Fibroblast of skin of abdomen (primary cell): ENCODE measurements at places on chromosomes 6 and 20.

DNA sequence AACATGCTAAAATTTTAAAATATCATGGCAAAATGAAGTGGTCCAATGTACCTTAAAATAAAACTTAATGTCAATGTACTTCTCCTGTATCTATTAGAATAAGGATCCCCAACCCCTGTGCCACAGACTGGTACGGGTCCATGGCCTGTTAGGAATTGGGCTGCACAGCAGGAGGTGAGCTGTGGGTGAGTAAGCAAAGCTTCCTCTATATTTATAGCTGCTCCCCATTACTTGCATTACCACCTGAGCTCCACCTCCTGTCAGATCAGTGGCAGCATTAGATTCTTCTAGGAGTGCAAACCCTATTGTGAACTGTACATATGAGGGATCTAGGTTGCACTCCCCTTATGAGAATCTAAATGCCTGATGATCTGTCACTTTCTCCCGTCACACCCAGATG is 86.0 kb downstream of the SLC16A10 start:
- no peak for DNase-seq

DNA sequence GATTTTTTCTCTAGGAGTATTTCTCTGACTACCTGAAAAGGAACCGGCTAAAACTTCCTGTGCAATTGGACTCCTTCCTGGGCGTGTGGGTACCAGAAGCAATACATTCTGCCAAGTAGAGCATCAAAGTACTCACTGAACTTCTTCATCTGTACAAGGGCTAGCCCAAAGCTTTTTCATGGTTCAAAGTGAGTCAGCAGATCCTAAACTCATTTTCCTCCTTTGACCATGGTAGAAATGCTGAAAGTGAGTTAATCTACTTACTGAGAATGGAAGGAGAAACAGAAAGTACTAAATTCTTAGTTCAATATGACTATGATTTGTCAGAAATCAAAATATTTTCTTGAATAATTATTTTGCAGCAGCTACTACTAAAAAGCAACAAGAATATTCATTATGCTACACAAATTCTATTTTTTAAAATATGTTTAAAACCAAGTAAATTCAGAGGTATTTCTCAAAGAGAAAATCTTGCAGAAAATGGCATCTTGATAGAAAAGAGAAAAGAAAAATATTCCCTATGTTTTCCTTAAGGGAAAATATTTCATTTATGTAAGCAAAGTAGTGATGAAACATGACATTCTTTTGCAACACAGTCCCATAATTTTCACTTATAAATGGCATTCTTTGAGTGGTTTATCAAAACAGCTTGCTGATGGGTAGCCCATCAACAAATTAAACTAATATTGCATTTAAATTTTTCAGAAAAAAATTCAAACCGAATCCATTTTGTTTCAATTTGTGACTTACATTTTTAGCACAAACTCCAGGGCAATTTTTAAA is 3.7 kb upstream of the BEND6 start:
- no peak for DNase-seq

DNA sequence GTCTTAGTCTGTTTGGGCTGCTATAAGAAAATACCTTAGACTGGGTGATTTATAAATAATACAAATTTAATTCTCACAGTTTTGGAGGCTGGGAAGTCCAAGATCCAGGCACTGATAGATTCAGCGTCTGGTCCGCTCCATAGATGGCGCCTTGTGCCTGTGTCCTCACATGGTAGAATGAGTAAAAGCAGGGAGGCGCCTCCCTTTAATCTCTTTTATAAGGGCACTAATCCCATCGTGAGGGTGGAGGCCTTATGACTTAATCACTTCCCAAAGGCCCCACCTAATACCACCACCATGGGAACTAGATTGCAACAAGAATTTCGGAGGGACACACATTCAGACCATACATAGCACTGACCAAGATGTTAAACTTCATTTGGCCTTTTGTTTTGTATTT is 91.2 kb upstream of the TMEM181 start:
- DNase-seq: no peak

DNA sequence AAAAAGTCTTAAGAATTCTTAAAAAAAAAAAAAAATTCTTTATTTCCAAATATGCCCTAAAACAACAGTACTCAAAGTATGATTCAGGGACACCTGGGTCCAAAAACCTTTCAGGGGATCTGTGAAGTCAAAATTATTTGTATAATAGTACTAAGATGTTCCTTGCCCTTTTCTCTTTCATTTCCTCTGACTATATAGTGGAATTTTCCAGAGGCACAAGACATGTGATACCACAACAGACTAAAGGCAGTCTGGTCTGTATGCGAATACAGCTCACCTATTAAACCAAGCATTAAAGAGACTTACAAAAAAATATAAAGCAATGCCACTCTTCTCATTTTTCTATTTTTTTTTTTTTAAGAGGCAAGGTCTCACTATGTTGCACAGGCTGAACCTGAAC is 15.4 kb downstream of the NOL7 start:
- DNase-seq: no peak

DNA sequence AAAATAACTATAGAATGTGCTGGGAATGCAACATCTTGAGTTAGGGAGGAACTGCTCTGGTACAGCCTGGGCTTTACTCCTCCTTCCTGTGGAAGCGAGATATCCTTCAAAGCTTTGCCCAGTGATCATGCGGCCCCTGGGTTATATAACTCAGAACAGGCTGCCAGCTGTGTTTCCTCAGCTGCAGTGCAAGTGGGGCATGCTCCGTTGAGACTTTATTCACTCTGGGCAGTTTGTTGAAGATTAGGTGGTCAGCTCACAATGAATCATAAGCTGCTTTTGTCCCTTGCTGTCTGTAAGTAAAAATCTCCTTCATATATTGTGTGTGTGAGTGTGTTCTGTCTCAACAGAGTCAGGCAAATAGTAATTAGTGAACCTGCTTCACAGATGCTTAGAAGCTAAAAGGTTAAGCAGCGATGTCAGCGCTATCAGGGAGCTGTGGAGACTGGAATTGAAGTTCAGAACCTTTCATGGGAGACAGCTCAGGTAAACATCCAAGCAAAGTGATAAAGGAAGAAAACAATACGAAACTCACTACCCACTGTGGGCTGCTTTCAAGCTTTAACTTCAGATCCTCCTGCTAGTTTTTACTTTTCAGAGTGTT is 688.4 kb downstream of the HTR1B start:
- DNase-seq: no peak

- peak; percentile 91 for DNase-seq
Observed at GRCh38 chr6:36577301-36577700, 16.9 kb upstream of the SRSF3 start.

- DNase-seq: no peak
Observed at GRCh38 chr6:119832411-119832810, 482.9 kb upstream of the MAN1A1 start.

GRCh38 chr6:45450132-45450531 is 72.4 kb upstream of the SUPT3H start:
- DNase-seq: no peak

- no peak for DNase-seq
Observed at GRCh38 chr6:168345266-168345665, 25.7 kb upstream of the DACT2 start.

GRCh38 chr6:84728602-84729001 is 35.8 kb downstream of the TBX18 start:
- DNase-seq: peak; percentile 30

GRCh38 chr6:63795006-63795405 is 159.4 kb downstream of the PHF3 start:
- DNase-seq: peak; percentile 45

GRCh38 chr6:57313711-57314471 is 3.5 kb upstream of the PRIM2 start:
- DNase-seq: peak; percentile 99

DNA sequence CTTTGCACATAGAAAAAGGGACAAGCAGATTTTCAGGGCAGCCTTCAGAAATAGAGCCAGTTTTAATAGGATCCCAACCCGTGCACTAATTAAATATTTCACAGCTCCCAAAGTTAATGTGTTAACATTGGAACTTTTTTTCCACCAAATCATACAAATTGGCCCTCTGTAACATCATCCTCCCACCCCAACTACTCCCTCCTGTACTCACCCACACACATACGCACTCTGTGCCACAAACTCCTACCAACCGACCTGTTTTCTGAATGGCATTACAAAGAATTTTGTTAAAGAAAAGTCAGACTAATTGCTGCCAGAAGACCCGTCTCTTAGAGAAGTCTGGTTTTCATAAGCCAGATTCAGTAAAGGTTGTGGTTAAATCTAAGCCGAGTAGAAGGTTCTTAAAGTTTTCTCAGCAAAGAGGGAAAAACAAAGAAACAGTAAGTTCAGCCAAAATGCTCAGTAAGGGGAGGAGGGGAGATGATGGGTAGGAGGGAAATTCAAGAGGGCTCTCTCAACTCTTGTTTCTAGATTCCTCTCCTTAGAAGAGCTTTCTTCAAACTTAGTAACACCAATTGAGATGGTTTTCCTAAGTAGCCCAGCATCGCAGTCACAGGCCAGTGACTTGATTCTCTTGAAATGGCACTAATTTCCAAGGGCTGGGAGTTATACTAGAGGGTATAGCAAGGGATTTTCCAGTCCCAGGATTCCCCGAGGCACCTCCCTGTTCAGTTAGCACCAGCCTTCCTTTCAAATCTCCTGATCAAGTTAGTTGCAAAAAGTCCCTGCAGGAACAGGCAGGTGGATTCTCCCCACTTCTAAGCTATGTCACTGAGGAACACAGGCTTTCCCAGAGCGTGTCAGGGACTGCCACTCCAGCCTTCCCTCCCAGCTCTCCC is 27.9 kb downstream of the TFAP2A start:
- no peak for DNase-seq

DNA sequence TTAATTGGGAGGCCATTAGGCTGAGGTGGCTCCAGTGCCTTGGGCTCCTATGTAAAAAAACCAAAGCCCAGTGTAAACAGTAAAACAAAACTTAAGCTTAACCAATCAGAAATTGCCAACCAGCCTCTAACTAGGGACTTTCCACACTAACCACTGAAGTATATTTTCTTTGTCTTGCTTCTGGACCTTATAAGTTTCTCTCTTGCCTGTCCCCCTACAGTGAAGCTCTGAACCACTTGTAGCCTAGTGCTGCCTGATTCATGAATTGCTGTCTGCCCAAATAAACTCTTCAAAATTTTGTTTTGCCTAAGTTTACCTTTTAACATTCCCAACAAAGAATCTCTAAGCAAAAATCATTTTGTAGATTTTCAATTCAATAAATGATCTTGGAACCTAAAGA is 28.2 kb downstream of the POPDC3 start:
- DNase-seq: no peak

DNA sequence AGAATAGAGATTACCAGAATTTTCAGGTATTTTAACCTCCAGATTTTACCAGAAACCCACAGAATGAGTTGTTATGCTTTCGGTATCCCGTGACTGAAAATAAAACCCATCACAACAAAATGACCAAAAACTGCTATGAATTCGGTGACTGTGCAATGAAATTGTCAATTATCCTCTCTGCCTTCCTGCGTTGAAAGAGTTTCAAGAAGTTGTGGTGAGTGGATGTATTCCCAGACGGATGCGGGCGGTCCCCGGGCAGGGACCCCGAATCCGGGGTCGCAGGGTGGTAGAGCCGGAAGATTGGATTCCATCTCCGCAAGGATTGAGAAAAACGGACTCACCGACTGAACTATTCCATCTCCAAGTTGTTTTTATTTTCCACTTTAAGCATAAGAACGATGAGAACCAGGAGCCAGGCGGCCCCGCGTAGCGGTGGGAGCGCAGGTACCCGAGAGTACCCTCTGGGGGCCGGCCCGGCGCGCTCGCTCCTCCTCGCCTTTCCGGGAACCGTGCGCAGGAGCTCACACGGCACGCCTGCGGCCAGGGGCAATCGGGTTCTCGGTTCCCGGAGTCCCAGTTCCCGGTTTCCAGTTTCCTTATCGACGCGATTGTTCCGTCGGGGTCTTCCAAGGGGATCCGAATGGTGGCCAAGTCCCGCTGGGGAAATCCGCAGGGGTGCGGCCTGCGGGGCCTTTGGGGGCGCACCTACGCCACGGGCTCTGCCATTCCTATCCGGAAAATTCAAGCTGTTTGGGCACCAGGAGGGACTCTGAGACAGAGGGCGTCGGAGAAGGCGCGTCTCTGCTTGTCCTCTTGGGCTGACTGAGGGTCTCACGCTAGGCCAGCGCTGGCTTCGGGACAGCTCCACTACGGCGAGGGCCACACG is 104.9 kb upstream of the PRDM1 start:
- DNase-seq: no peak

DNA sequence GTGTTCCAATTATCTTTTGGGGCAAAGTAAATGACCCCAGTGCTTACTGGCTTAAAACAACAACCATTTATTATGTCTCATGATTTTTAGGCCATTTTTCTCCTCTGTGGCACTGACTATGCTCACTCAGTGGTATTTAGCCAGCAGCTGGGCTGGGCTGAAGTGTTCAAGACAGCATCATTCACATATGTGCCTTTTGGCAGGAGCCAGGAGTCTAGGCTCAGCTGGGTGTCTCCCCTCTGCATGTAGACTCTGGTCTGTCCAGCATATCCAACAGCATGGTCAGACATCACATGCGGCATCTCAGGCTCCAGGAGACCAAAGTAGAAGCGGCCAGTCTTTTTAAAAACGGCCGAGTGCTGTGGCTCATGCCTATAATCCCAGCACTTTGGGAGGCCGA is 120.3 kb upstream of the TOP1 start:
- no peak for DNase-seq

- DNase-seq: peak; percentile 56
Observed at GRCh38 chr20:43988867-43989266, 74.2 kb downstream of the TOX2 start.

DNA sequence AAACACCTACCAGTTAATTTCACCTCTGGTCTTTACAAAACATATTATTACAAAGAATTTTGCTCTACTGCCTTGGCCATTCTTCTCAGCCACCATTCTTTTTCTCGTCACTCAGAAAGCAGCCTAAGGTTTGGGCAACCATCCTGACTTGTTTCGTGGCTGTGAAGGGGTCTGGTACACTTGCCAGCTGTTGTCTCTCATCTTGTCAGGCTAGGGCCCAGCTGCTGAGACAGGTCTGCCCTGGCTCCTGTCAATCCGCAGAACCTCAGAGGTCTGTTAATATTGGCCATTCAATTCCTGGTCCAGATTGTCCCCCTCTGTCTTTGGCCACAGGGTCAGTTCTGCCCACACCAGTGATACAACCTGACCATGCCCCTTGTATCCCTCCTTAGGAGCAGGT is 197.7 kb downstream of the UBE3D start:
- no peak for DNase-seq

DNA sequence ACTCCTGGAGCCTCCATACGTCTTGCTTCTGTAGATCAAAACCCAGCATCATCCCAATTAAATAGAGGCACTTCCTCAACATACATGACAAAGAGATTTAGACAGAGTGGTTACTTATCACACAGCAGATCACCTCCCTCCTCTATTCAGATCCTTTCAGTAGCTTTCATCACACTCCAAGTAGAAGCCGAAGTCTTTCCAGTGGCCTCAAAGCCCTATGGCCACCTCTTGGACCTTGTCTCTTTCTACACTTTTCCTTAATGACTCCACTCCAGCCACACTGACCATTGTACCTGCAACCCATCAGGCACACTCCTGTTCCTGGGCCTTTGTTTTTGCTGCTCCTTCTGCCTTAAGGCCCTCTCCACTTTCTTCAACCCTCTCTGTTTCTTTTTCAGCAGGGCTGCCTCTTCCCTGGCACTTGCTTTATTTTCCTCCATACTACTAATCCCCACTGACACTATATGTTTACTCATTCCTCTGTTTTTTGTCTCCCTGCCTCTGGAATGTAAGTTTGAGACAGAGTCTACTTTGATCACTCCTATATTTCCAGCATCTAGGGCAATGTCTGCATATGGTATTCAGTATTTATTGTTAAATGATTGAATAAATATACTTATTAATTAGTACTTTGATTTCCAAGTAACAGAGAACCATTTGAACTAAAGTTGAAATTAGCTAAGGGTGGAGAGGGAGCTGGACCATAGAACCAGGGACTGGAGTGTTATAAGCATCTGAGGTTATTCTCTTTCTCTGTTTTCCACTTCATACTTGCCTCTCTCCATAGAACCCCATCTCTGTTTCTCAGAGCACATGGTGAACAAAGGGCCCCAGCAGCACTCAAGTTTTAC is 43.4 kb upstream of the TRAM2 start:
- DNase-seq: no peak
